ENCODE measurements at places on chromosomes 2 and 18.

GRCh38 chr2:112640800-112641675 lies 4.7 kb upstream of the SLC20A1 start:
- no peak for DNase-seq

GRCh38 chr2:196249171-196249570 lies 77.8 kb upstream of the STK17B start:
- no peak for DNase-seq

- DNase-seq = no peak
These were observed 62.0 kb downstream of the MBP start for GRCh38 chr18:77070627-77071026.

GRCh38 chr2:8893474-8893873 lies 56.1 kb upstream of the KIDINS220 start:
- no peak for DNase-seq

DNA sequence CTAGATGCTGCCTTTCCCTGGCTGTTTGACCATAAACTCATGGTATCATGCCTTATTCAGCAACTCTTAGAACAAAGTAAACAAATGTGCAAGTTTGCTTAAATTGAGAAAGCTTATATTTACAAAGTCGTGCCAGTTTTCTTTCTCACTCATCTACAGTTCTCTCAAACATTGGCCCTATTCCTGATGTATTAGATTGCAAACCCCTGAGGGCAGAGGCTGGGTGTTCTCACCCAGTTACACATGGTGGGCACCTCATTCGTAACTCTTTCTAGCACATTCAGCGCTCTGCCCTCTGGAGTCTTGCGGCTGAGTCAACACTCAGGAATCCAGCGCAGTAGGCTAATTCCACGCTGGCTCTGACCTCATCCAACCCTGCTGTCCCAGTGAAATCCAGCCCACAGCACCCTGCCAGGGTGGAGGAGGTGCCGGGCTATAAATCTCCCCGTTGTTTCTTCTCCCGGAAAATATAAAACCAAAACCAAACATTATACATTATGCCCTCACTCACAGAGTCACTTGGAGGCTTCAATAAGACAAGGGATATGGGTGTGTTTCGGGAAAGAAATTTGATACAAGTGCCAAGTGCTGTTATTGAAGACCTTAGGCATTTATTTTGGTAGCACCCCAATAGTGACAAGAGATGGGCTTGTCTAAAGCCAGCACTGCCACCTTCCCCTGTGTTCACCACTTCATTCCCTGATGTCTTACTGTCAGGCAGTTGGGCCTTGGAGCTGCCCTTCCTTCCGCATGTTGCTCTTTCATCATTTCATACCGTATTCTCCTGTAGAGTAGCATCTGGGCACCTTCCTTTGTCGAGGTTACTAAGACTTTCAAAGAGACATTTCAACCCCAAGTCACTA lies 287.4 kb downstream of the PRKCE start:
- no peak for DNase-seq

GRCh38 chr2:2333076-2333475 lies 2.0 kb upstream of the MYT1L start:
- no peak for DNase-seq

- no peak for DNase-seq
These were observed 21.9 kb downstream of the PRKD3 start for GRCh38 chr2:37302701-37303252.

DNA sequence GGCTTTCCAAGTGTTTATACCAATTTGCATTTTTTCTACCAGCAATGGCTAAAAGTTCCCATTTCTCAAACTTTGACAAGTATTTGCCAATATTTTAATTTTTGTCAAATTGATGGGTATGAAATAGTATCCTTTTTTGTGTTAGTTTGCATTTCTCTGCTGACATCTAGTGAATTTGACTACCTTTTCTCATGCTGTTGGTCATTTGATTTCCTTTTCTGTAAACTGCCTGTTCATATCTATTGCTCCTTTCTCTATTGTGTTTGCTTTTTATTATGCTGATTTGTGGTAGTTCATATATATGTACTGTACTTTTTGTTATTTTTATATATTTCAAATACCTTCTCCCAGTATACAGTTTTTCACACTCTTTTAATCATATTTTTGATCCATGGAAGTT lies 149.4 kb downstream of the PMAIP1 start:
- DNase-seq = no peak

DNA sequence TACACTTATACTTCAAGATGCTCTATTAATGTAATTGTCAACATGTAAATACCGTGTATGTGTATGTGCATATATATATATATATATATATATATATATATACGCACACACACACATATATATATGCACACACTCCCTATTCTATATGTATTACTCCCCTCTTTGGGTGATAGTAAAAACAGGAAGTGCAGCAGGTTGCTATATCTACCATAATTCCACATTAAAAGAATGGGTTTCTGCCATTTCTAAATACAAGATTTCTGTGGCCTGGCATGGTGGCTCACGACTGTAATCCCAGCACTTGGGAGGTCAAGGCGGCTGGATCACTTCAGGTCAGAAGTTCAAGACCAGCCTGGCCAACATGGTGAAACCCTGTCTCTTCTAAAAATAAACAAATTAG lies 77.0 kb downstream of the OTX1 start:
- no peak for DNase-seq

GRCh38 chr2:39377226-39377939 lies 59.7 kb downstream of the MAP4K3 start:
- no peak for DNase-seq

DNA sequence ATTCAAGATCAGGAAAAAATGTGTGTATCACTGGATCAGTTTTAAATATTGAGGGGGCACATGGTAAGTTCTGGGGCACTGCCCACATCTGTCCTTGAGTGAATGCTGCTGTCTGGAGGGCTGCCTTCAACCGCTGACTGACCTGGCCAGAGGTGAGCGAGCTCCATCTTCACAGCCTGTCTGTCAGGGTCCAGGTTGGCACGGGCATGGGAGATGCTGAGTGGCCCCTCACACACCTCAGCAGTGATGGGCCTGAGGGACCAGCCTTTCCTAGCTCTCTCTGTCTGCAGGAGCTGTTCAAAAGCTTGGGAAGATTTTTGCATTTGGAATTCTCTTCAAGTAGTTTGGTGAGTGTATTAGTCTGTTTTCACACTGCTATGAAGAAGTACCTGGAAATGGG lies 114.8 kb upstream of the ALKAL2 start:
- DNase-seq = no peak

- no peak for DNase-seq
These were observed 565.1 kb downstream of the ARHGAP15 start for GRCh38 chr2:143694335-143694734.

DNA sequence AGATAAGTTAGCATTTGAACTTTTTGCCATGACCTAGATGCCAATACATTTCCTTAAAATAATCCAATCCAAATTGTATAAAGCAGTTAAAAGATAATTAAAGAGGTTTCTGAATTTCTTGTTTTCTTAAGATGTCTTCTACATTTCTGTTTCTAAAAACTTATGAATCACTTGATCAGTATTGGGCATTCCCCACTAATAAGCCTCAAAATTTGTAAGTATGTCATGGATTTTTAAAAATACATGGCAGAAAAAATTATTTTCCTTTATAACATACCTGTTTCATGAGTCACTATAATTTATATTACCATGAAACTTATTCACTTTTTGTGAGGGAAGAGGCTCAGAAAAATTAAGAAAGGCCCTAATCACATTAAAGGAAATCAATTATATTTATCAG lies 90.3 kb upstream of the TFPI start:
- DNase-seq = no peak

DNA sequence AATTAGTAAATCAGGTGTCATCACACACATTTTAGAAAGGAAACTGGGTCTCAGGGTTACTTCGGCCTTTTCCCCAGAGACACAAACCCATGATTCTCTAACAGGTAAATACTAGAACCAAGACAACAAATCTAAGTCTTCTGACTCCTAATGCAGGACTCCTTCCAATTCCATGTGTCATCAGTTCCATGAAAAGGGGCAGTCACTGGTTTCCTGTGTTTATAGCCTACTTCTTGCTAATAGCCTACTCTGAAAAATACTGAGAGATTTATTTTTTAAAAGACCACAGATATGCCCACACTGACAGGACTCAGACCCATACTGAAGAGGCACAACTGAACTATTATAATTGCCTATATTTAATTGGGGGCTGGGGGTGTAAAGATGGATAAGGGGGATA lies 33.0 kb downstream of the RAB1A start:
- no peak for DNase-seq

DNA sequence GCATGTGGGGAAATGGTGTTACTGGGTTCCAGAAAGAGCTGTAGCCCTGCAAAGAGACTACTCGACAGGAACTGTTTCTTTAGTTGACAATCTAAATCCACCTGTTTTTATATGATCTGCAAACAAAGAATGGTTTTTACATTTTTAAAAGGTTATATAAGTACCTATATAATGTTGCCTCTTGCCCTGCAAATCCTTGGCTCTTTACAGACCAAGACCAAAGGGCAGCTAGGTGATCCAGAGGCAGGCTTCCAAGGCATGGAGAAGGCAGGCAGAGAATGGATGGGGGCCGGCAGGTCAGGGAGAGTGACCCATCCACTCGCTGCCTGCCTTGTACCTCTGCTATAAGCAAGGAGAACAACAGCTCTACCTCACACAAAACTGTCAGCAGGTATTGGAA lies 173.6 kb downstream of the ANTXR1 start:
- DNase-seq = no peak

DNA sequence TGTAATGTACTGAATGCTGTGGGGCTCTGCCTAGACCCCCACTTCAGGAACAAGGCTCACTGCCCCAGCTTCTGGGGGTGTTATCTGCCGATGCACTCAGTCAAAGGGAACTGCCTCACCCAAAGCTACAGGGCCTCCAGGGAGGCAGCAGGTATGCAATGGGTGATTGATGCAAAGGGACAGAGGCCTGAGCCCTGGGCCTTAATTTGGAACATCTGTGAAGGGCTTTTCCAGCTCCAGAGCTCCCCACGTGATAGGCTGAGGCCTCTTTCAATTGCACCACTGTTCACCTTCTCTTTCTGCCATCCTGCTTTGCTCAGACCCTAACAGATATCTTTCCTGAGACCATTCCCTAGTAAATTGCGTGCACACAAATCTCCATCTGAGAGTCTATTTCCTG lies 131.0 kb downstream of the ATL2 start:
- no peak for DNase-seq

DNA sequence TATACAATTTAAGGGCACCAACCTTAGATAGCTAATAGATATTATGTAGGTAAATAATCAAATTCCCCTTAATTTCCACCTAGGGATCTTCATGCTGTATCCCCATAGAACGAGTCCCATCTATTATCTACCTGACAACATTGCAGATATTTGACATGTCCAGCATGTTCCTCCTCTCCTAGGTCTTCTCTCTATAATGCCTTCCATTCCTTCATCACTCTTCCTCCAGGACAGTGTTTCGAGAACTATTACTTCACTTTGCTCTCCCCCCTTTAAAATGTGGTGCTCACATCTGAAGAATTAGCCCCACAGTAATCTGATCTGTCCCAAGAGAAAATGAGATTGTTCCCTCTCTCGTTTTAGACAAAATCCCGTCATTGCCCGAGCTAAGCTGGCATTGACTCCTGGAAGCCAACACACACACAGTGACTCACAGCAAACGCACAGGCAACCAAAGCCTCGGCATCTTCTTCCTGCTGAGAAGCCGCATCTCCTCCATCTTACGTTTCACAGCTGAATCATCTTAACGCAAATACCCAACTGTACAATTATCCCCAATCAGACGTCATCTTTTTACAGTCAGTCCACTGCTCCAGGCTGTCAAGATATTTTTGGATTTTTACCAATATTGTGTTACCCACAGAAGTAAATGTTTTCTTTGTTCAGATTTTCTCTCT lies 162.9 kb upstream of the AGAP1 start:
- no peak for DNase-seq

All from T follicular helper cell (primary cell).